NCI-H187 (cell line): ENCODE measurements at places on chromosomes 4 and X.

- DNase-seq = no peak
These were observed 137.0 kb downstream of the AMMECR1 start for GRCh38 chrX:110180928-110181310.

DNA sequence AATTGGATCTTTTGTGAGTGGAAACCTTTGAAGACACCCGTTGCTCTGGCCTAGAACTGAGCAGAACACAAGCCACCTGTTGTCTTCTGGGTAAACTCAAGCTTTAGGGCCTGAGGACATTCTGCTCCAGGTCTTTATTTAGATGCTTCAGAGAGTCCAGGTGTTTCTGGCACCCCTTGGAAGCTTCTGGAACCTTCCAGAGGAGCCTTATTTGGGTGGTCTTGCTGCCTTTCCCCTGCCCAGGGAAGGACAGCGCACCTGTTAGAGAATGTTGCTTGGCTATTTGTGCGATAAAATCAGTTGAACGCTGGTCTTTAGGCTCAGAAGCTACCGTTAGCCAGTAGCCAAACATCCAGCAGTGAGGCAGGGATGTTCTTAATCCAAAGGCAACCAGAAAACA, 3.0 kb downstream of the ZNF275 start:
- no peak for DNase-seq

DNA sequence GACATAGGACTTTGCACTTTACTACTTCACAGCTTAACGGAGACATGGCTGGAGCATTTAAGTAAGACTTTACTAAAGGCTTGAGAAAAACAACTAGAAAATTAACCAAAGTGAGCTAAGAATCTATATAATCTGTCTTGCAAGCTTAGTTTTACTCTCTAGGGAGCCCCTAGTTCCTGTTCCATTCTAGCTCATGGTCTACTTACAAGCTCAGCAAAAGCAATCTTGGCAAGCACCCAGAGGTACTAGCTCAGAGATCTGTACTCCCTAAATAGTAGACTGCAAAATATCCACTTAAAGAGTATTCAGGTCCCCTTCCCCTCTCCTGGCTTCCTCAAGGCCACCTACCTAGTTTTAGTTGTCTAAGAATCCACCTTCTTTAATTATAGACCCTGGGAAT, 469.0 kb downstream of the IDS start:
- no peak for DNase-seq

- DNase-seq = no peak
These were observed 570.5 kb upstream of the TENM3 start for GRCh38 chr4:181672751-181673150.

GRCh38 chr4:124790471-124790870, 77.9 kb upstream of the ANKRD50 start:
- no peak for DNase-seq
